Activated CD8-positive, alpha-beta memory T cell treated with anti-CD3 and anti-CD28 coated beads for 24 hours (primary cell): ENCODE measurements at places on chromosomes 3 and 15.

DNA sequence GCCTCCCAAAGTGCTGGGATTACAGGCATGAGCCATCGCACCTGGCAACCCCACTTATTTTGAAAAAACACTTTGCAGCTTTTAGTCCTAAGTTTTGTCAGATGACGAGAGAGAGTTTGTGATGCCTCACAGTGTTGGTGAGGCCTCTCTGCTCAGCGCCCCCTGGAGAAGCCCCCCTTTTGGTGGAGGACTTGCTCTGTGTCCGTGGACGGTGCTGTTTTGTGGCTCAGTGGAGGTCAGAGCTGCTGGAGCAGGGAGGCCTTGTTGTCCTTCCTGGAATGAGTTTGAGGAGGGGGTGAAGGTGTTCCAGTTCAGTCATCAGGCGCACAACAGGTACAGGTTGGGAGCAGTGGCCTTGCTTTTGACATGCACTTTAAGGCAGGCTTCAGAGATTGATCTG is 58.0 kb downstream of the PGPEP1L start:
- DNase-seq: no peak

- DNase-seq: no peak
Measured at GRCh38 chr3:37779289-37780152, 82.2 kb upstream of the CTDSPL start.

DNA sequence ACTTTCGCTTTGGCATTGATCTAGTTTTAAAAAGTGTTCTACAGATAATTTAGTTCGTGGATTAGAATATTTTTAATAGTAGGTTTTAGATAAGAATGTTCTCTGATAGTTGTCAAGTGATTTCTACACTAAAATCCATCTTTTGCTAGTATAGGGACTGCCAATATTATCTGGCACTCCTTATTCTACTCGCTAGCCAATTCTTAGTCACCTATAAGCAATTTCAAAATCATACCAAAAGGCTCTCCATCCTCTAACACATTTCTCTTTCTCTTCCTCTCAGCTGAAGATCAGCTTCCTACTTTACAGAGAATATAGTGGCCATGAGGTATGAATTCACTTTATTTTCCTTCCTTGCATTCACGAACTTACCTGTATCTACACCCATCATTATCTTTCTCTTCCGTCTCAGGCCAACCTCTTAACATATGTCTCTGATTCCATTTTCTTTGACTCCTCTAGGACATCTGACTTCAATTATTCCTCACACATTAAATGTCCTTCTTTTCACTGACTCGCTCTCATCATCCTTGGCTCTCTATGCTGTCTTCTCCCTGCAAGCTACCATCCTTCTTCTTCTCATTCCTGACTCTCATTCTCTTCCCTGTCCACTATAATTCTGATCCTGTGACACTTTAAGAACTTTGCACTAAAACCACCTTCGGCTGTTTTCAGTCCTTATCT is 35.5 kb downstream of the C3orf80 start:
- no peak for DNase-seq

- no peak for DNase-seq
Measured at GRCh38 chr3:131526801-131527347, 24.1 kb upstream of the MRPL3 start.

DNA sequence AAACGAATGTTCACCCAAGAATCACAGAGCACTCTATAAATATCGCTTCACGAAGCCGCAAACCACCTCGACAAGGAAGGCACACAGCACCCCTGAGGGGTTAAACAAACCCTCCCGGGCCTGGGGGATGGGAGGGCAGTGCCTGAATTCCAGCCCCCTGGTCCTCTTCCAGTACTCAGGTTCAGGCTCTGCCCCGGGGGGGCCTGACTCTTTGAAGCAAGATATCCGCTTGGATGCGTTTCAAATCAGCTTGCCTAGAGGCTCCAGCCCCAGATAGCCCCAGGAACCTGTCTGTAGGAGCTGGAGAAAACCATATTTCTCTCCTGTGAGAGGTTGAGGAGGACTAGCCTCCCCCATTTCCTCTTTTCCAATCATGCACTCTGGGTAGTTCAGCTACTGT is 194.7 kb downstream of the WNT5A start:
- DNase-seq: no peak

DNA sequence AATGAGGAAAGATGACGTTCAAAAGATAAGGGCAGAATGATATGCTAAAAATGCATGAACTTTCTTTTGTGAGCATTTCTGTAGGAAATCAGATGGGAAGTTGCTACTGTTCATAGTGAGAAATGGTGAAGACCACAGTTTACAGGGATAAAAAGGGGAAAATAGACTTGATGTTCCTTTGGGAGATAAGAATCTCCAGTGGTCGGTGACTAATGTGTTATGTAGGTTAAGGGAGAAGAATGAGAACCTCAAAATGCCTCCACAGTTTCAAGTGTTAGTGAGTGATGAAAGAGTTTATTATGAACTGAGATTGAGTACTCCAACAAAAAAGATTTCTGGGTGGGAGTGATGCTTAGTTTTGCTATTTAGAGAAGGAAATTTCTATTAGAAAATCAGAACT is 247.2 kb downstream of the LSAMP start:
- DNase-seq: no peak

DNA sequence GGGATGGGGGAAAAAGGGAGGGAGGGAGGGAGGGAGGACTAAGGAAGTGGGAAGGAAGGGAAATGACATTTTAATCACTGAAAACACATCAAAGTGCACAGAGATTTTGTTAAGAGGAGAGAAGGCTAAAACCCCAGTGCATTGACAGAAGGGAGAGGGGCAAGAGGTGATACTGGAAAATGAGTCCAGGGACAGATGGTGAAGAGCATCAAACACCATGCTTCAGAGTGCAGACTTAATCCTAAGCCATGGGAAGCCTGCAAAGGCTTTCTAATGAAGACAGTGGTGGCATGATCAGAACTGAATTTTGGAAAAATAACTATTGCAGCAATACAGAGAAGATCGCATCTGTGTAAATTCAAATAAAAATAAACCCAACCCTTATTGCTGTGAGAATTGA is 41.8 kb downstream of the HGD start:
- DNase-seq: no peak

DNA sequence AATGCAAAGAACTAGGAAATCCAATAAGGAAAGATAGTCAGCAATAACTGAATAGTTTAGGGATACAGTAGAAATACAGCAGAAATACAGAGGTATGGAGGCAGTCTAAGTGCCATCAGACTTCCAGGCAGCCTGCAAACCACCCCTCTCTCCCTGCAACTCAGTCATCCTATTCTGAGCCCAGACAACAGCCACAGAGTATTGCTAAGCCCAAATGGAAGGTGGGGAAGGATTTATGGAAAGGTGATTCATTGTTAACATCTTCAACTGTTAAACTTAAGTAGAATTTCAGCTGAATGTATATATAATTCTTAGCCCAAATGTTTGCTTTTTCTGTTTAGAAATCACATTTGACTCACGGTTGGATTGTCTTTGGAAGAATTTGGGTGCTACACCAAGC is 300.4 kb downstream of the RBMS3 start:
- DNase-seq: no peak

DNA sequence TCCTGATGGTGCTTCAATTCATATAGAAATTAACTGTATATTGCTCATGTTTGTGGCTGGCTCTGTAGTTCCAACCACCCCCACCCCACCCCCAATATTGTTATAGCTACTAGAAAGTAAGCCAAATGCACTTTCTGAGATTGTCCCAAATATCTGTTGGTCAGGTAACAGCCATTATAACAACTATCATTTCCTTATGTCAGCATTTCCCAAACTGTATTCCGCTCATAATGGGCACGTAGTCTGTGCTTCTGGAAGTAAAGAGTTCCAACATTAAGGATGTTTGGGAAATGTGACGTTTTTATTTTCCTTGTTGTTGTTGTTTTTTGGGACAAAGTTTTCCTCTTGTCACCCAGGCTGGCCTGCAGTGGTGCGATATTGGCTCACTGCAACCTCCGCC is 12.2 kb upstream of the TBL1XR1 start:
- DNase-seq: no peak

DNA sequence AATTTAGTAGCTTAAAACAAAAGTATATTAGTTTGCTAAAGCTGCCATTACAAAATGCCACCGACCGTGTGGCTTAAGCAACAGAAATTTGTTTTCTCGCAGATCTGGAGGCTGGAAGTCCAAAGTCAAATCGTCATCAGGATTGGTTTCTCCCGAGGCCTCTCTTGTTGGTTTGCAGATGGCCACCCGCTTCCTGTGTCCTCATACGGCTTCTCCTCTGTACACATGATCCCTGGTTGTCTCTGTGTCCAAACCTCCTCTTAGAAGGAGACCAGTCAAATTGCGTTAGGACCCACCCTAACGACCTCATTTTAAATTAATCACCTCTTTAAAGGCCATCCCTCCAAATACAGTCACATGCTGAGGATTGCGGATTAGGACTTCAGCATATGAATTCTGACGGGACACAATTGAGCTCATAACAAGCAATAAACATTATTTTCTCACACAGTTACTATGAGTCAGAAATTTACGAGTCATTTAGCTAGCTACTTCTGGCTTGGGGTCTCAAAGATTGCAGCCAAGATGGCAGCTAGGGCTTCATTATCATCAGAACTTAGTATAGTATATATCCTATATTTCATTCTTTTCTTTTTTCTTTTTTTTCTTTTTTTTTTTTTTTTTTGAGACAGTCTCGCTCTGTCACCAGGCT is 58.4 kb downstream of the RPL39L start:
- no peak for DNase-seq

- no peak for DNase-seq
Measured at GRCh38 chr3:103918336-103918735, 1448.4 kb upstream of the ALCAM start.

- no peak for DNase-seq
Measured at GRCh38 chr15:27549746-27550145, 549.4 kb downstream of the OCA2 start.

DNA sequence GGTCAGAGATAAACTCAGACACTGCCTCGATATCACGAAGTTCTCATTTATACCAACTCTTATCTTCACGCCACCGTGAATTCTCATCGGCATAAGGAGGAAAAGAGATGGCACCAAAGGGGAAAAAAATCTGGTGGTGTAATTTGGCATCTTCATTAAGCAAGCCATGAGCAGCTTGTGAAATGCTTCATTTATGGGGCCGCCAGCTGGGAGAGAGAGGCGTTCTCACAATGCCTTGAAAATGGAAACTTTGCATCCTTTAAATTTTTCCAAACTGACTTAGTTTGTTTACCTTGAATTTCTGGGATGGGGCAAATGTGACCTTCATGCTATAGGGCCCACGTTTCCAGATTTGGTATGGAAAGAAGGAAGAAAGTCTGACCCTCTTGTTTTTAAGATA is 242.5 kb upstream of the ST8SIA2 start:
- no peak for DNase-seq

- DNase-seq: no peak
Measured at GRCh38 chr15:57731530-57732103, 25.1 kb downstream of the POLR2M start.

GRCh38 chr3:108416111-108416869 is 94.1 kb downstream of the MYH15 start:
- DNase-seq: no peak

GRCh38 chr3:27723001-27723445 is 900 bp upstream of the EOMES start:
- DNase-seq: no peak

DNA sequence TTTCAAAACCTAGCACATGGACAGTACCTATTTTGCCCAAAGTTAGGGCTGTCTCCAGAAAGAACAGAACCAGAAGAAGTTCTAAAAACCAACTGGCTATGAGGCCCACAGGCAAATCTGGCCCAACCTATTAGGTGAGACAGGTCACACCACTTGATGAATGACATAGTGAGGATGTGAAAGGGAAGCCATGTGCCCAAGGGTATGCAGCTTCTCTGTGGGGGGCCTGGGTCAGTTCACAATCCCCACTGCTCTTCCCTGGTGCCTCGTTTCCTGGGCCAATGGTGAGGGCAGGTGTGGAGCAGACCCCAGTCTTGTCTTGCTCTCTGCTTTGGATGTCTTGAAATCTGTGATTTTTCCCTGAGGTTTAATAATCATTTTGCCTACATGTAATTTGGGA is 8.9 kb downstream of the INSYN1 start:
- no peak for DNase-seq

DNA sequence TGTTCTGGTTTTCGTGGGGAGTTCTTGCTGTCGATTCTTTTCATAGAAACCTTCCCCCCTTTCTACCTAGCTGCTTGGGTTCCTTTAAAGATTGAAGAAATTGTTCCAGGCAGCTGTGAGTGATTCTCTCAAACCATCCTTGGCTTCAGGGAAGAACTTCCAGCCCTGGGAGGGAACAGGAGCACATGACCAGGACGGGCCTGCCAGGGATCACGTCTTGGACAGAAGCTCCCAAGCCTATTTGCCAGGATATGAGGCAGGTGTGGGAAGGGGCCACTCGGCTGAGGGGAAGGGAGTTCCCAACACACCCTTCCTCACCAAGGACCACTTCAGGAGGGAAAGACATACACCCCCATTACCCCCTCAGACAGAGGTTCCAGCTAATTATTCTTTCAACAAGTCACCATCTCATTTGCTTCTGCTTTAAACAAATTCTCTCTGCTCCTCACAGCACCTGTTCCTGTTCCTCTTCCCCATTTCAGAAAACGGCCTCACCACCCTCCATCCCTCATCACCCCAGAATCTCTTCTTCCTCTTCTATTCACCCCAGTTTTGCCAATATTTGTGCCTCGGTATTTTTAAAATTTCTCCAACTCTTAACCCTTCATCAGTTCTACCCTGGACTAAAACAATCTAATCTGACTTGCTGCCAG is 62.5 kb downstream of the WHAMM start:
- DNase-seq: peak; percentile 35

DNA sequence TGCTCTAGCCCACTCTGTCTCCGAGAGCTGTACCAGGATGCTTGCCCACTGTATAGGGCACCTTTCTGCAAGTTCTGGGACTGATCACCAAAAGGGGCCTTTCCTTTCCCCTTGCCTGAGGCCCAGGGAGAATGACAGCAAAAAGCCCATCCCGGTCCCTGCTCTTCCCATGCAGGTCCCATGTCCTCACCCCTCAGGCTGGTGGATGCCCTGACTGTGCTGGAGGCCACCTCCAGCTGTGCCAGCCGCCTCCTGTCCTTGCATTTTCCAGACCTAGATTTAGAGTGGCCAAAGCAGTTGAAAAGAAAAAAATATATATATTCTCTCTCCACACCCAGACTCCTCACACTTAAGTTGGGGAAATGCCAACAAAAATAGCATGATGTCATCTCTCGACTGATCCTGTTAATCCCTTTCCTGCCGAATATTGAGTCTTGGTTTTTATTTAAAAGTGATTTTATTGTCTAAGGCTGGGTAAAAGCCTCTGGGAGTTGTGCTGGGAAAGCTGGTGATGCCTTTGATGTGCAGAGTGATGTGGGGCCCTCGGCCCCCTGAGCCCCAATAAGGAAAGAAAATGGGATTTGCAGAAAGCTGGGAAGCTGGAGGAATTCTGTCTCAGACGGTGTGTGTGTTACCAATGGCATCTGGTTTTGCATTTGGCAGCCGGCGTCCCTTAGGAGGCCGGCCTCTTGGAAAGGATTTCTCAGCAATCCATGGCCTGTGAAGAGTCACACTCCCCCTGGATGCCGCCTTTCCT is 29.3 kb upstream of the TPM1 start:
- no peak for DNase-seq

GRCh38 chr3:82293867-82294266 is 532.4 kb upstream of the GBE1 start:
- DNase-seq: no peak

GRCh38 chr15:82081914-82082762 is 36.3 kb upstream of the MEX3B start:
- DNase-seq: no peak
